Activated T-helper 17 cell treated with anti-CD3 and anti-CD28 coated beads, Interleukin-2, amount 50 U/mL, for 72 hours (primary cell): ENCODE measurements at places on chromosomes 2 and 18.

- ATAC-seq = no peak
- peaks cover 6% of the 10 kb centered on the region for H3K36me3 ChIP-seq
- H3K27ac ChIP-seq = no peak overlapping the region
- no peaks in the 10 kb centered on the region for H3K4me1 ChIP-seq
- H3K4me3 ChIP-seq = no peak overlapping the region
- peaks cover 4% of the 10 kb centered on the region for H3K27me3 ChIP-seq
Observed at GRCh38 chr2:217436386-217436785, 566.4 kb downstream of the TNS1 start.

GRCh38 chr2:205510345-205510744, 172.0 kb upstream of the NRP2 start:
- ATAC-seq = no peak
- no peak overlapping the region for H3K4me3 ChIP-seq
- no peaks in the 10 kb centered on the region for H3K27me3 ChIP-seq
- H3K4me1 ChIP-seq = no peaks in the 10 kb centered on the region
- H3K36me3 ChIP-seq = no peaks in the 10 kb centered on the region

DNA sequence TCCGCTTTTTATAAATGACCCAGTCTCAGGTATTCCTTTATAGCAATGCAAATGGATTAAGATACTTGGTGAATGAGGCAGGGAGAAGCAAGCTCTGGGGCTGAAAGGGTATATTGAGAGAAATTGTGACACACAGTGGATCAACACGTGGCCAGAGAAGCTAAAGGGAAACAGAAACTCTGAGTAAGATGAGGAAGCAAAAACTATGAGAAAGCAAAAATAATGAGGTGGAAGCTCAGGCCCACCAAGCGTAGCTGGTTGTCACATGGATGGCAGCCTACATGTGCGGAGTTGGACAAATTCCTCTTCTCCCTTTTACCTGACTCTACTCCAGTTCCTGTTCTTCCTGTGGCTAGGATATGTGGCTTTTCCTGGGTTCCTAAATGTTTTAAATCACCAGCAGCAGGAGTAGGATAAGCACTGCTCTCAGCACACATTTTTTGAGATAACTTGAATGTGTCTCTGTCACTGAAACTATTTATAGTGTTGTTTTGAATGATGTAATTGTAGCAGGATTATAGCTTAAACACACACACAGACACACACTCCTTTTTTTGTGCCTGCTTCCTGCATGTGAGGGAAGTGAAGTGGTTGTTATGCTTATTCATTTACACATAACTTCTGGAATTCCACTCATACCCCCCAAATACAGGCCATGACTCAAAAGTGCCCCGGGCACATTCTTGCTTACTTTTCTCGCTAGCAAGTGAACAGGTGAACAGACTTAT, 30.1 kb upstream of the EPC2 start:
- peaks cover 10% of the 10 kb centered on the region for H3K4me1 ChIP-seq
- peak; percentile 92 for ATAC-seq

DNA sequence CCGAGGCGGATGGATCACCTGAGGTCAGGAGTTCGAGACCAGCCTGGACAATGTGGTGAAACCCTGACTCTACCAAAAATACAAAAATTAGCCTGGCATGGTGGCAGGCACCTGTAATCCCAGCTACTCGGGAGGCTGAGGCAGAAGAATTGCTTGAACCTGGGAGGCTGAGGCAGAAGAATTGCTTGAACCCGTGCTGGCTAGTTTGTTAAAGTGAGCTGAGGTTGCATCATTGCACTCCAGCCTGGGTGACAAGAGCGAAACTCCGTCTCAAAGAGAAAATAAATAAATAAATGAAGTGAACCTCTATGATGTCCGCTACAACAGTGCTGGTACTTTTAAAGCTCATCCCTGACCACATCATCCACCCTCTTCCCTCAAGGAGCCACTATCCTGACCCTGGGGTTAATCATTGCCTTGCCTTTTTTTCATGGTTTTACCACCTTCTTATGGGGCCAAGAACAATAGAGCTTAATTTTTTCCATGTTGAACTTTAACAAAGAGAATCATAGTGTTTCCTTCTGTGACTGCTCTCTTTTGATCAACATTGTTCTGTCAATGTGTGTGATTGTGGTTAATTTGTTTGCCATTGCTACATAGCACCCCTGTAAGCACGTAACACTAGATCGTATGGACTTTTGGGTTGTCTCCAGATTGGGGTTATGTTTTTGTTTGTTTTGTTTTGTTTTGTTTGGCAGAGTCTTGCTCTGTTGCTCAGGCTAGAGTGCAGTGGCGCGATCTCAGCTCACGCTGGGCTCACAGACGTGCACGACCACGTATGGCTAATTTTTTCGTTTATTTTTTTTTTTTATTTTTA, 17.1 kb upstream of the ATRAID start:
- ATAC-seq = no peak
- no peaks in the 10 kb centered on the region for H3K4me1 ChIP-seq
- peaks cover 3% of the 10 kb centered on the region for H3K27me3 ChIP-seq
- H3K27ac ChIP-seq = no peak overlapping the region
- H3K36me3 ChIP-seq = peaks cover 9% of the 10 kb centered on the region
- no peak overlapping the region for H3K4me3 ChIP-seq

DNA sequence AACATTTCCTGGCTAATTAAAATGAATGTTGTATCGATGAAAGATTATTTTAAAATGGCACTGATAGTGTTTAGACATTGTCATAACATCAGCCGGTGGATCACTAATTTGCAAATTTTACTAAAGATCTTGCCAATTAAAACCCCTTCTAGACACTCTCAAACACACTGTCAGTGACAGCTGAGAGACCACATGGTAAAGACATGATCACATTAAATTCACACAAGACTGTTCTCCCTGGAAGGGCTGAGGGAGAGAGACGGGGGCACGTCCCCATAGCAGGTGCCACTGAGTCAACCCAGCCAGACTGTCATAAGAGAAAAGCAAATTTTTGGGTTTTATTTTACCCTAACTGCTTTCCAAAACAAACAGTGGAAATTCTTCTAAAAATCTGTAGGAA, 306.0 kb downstream of the TXNL1 start:
- H3K4me1 ChIP-seq = no peaks in the 10 kb centered on the region
- H3K27me3 ChIP-seq = peaks cover 3% of the 10 kb centered on the region
- ATAC-seq = no peak
- no peaks in the 10 kb centered on the region for H3K36me3 ChIP-seq
- H3K4me3 ChIP-seq = no peak overlapping the region

DNA sequence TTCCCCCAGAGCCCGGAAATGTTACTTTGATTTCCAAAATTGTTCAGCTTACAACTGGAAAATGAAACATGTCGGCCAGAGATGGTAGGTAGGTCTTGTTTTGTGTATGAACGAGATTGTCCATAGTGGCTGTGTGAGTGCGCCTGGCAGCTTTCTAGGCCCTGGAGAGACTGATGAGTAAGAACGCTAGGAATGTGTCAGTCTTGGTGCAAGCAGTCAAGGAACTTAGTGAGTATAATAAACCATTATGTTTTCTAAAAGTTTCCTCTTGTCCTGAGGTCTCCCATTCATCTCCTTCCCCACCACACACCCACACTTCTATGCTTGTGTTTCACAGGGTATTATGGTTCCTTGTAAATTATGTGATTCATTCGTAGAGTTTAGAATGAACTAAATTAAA, 234.2 kb downstream of the CDH2 start:
- no peaks in the 10 kb centered on the region for H3K27me3 ChIP-seq
- no peaks in the 10 kb centered on the region for H3K36me3 ChIP-seq
- H3K4me3 ChIP-seq = no peak overlapping the region
- no peaks in the 10 kb centered on the region for H3K4me1 ChIP-seq

GRCh38 chr2:168064011-168064998, 183.1 kb downstream of the STK39 start:
- no peak overlapping the region for H3K27ac ChIP-seq
- no peak overlapping the region for H3K4me3 ChIP-seq
- H3K36me3 ChIP-seq = peaks cover 15% of the 10 kb centered on the region
- no peaks in the 10 kb centered on the region for H3K27me3 ChIP-seq
- H3K4me1 ChIP-seq = peaks cover 4% of the 10 kb centered on the region
- ATAC-seq = no peak

GRCh38 chr2:113201496-113202304, 27.9 kb downstream of the PSD4 start:
- ATAC-seq = peak; percentile 4
- H3K4me3 ChIP-seq = no peak overlapping the region
- peak overlapping the region; percentile 38 for H3K27ac ChIP-seq
- peaks cover 11% of the 10 kb centered on the region for H3K4me1 ChIP-seq

DNA sequence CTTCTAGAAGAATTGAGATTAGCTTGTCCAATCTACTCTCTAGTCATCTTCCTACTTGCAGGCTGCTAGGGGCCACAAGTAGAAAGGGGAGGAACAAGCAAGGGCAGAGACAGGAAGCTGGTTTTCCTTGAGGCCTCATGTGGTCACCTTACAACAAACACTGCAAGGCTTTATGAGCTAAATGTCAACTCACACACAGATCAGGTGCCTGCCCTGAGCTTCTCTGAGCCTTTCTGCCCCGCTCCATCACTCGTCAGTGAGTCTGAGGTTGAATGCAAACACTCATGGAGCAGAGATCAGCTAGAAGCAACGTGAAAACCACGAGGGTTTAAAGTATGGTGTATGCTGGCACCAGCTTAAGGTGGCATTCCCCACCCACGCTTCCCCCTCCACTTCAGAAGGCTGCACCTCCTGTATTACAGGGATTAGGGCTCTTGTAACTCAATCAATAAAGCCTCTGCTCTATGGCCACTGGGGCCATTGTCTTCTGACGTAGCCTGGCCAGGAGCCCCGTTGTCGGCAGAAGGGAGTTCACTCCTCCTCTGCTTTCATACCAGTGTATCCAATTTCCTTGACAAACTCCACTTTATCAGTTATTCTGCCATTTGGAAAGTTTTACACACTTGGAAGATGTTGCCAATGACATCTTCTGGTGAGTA, 5.4 kb upstream of the CRYGC start:
- no peaks in the 10 kb centered on the region for H3K36me3 ChIP-seq
- peak; percentile 26 for ATAC-seq
- H3K27ac ChIP-seq = no peak overlapping the region
- H3K4me1 ChIP-seq = no peaks in the 10 kb centered on the region
- no peak overlapping the region for H3K4me3 ChIP-seq

GRCh38 chr2:54912305-54912704, 137.9 kb downstream of the RTN4 start:
- no peak overlapping the region for H3K27ac ChIP-seq
- no peak overlapping the region for H3K4me3 ChIP-seq
- peaks cover 6% of the 10 kb centered on the region for H3K27me3 ChIP-seq
- H3K36me3 ChIP-seq = no peaks in the 10 kb centered on the region
- no peak for ATAC-seq

DNA sequence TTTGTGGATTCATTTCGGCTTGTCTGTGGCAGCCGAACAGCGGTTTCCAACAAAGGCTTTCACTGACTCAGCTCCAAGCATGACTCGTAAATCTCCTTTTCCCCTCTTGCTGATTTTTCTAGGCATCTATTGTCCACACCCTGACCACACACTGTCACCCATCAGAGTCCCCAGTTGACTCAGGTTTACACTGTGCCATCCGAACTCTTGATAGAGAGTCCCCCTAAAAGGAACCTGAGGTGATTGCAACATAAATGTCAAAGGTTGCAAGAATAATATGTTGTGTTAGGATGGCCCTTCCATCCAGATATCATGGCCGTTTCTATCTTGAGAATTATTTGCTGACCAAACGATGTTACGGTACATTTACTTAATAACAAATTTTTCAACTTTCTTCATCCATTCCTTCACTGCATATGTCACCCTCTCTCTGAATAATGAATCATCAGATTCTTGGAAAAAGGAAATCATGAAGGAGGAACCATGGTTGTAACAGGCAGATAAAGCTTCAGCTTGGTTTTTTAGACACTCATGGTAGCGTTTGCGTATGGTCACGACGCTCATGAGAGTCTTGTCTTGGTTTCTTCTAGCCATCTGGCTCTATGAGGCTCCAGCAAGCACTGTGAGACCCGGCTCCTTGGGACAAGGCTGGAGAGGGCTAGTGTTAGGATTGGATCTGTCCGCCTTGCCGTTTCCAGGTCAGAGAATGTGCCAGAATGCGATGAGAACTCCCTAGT, 72.1 kb downstream of the NPAS2 start:
- no peak overlapping the region for H3K4me3 ChIP-seq
- no peak for ATAC-seq
- no peaks in the 10 kb centered on the region for H3K36me3 ChIP-seq
- no peaks in the 10 kb centered on the region for H3K4me1 ChIP-seq
- H3K27ac ChIP-seq = no peak overlapping the region

GRCh38 chr2:196951973-196952372, 25.5 kb upstream of the PGAP1 start:
- H3K4me1 ChIP-seq = no peaks in the 10 kb centered on the region
- peaks cover 3% of the 10 kb centered on the region for H3K27me3 ChIP-seq
- no peaks in the 10 kb centered on the region for H3K36me3 ChIP-seq
- no peak for ATAC-seq

- peaks cover 6% of the 10 kb centered on the region for H3K4me1 ChIP-seq
- H3K27me3 ChIP-seq = no peaks in the 10 kb centered on the region
- H3K36me3 ChIP-seq = peaks cover 25% of the 10 kb centered on the region
Observed at GRCh38 chr2:171389780-171390179, 44.0 kb downstream of the METTL8 start.

DNA sequence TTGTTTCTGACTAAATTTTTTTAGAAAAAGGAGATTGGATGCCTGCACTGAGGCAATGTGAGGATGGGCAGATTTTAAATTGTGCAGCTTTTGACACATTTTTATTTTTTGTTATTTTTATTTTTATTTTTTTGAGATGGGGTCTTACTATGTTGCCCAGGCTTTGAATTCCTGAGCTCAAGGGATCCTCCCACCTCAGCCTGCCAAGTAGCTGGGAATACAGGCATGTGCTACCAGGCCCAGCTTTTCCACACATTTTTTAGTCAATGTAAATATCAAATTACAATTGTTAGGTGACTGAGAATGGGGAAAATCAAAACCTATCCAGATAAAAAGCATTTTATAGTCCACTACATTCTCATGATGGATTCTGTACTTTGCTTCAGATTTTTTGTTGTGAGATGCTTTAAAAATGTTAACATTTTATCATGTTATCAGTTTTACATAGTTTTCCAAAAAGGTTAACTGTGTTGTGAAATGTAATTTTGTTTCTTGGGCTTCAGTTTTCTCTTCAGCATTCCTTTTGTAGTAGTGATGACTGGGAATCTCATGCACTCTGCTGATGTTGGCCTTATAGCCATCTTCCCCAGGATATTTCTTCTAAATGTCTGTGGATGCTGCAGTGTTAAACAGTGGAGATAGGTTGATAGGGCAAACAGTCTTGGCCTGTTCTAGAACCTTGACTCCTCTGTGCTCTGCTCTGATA, 41.4 kb downstream of the PKP4 start:
- no peak overlapping the region for H3K27ac ChIP-seq
- no peak overlapping the region for H3K4me3 ChIP-seq
- H3K4me1 ChIP-seq = peaks cover 5% of the 10 kb centered on the region
- H3K27me3 ChIP-seq = no peaks in the 10 kb centered on the region

- H3K27ac ChIP-seq = no peak overlapping the region
- peaks cover 10% of the 10 kb centered on the region for H3K4me1 ChIP-seq
- no peak for ATAC-seq
- H3K4me3 ChIP-seq = no peak overlapping the region
- no peaks in the 10 kb centered on the region for H3K27me3 ChIP-seq
- no peaks in the 10 kb centered on the region for H3K36me3 ChIP-seq
Observed at GRCh38 chr2:223815884-223816570, 21.4 kb downstream of the AP1S3 start.

GRCh38 chr18:60676815-60677214, 304.2 kb upstream of the MC4R start:
- no peaks in the 10 kb centered on the region for H3K36me3 ChIP-seq
- H3K4me3 ChIP-seq = no peak overlapping the region
- H3K27me3 ChIP-seq = no peaks in the 10 kb centered on the region

GRCh38 chr2:70111752-70112591, 24.7 kb downstream of the PCBP1 start:
- H3K4me3 ChIP-seq = no peak overlapping the region
- peaks cover 29% of the 10 kb centered on the region for H3K4me1 ChIP-seq
- no peaks in the 10 kb centered on the region for H3K27me3 ChIP-seq
